Lower lobe of right lung (tissue), 2 donors: ENCODE measurements at places on chromosomes 5 and 9. TPM values are rescaled to one million over a fixed set of nuclear protein-coding genes. Genes with fewer than 3 reads are reported as not detected.

GRCh38 chr9:83019246-83019645 is 43.7 kb downstream of the RASEF start:
- DNase-seq, result no peak

DNA sequence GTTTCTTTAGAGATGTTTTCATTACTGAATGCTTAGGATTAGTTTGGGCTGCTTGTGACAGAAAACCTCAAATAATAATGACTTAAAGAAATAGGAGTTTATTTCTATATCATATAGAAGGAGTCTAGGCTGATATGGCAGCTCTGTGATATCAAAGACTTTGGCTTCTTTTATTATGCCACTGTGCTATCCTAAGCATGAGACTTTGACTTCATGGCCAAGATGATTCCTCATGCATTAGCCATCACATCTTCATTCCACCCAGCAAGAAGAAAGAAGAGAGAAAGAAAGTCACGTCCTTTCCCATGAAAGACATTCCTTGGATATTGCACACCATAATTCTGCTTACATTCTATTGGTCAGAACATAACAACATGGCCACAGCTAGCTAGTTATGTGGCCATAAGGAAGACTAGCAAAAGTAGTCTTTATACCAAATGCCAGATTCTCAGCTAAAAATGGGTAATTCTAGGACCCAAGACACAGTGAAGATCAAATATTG is 76.2 kb downstream of the DAPK1 start:
- DNase-seq, result no peak

GRCh38 chr9:22064957-22065356 is 55.9 kb upstream of the CDKN2B start:
- DNase-seq, result no peak

DNA sequence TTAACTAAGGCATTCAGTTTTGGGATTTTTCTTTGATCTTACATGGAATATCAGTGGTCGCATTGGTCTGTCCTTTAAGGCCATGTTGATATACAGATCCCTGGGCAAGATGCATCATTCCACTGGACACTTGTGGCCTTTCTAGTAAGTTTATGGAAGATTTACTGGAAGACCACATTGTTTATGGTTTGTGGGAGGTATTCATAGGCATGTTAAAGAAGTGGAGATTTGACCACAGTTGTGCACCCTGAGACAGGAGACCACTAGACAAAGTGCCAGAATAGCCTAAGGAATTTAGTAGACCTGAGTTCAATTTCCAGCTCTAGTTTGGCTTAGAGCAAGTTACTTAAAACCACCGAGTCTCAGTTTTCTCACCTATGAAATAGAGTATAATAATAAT is 383.1 kb upstream of the PAPPA start:
- DNase-seq, result no peak

DNA sequence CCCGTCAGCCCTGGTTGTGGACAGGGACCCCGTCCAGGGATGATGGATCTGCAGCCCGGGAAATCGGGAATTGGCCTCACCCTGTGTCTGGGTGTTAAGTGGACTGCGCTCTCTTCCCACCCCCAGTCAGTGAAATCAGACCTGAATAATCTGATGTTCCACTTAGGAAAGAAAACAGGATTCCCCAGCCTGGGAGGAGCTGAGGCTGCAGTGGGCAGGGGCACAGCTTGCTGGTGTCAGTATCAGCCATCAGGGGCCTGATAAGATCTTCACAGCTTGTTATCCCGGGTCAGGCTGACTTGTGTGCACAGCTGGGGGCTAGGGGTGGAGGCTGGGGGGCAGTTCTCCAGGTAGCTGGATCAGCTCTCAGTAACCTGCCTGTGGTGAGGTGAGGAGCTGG is 29.1 kb downstream of the LMX1B start:
- DNase-seq, result no peak

DNA sequence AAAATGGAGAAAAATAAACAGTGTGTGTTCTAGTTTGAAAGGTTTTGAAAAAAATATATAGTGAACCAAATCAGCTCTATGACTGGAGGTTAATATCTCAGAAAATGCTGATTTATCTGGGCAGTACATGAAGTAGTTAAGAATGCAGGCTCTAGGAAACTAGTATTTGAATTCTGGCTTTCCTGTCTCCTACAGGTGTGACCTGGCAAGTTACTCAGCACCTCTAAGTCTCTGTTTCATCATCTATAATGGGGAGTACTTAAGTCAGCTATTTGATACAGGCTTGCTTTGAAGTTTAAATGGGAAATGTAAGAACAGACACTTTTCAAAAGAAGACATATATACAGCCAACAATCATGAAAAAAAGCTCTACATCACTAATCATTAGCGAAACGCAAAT is 5.2 kb downstream of the GRAMD2B start:
- no peak for DNase-seq

GRCh38 chr5:151151793-151152192 is 5.8 kb downstream of the ANXA6 start:
- peak; percentile 71 for DNase-seq

GRCh38 chr5:56501781-56502557 is 268.8 kb upstream of the ANKRD55 start:
- no peak for DNase-seq

DNA sequence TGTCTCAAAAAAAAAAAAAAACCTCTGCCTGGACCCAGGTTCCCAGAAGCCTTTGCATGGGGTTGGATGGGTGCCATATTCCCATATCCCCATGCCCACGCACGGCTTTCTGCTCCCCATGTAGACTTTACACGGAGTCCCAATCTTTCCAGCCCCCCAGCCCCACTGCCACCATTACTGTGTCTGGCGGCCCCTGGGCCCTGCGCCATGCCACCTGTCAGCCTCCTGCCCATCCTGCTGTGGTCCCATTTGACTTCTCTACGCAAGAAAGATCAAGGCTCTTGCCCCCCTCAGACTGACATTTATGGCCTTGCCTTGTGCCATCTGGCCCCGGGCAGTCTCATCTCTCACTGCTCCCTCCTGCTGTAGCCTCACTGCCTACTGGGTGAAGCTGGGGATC is 6.5 kb upstream of the AK1 start:
- no peak for DNase-seq

DNA sequence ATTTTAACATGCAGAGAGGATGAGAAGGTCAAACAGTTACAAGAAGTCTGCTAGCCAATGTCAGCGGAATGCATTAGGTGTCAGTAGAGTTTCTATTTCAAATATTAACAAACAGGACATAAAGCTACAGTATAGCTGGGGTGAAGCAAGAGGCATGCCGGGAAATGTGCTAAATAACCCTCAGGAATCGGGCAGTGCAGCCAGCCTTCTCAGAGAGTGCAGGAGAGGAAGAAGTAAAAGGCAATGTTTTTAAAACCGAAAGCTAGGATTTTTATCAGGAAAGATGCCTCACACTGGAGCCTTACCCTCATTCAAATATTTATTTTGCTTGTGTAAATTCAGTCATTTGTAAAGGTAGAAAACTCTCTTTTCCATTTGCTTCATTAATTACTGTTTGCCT is 59.1 kb upstream of the SH3GL2 start:
- no peak for DNase-seq

DNA sequence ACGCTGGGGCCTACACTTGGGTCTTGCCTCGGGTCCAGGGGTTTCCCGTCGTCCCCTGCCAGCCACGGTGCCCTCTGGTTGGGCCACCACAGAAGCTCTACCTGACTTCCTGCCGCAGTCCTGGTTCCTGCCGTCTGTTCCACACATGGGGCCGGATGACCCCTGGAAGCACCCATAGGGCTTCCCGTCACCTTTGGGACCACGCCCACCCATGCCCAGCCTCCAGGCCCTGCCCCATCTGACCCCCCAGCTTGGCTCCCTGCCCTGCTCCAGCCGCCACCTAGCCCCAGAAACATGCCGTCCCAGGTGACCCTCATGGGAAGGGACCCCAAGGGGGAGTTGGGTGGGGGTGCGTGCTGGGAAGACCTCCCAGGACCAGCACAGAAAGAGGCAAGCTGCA is 13.7 kb downstream of the MRPL36 start:
- peak; percentile 25 for DNase-seq

DNA sequence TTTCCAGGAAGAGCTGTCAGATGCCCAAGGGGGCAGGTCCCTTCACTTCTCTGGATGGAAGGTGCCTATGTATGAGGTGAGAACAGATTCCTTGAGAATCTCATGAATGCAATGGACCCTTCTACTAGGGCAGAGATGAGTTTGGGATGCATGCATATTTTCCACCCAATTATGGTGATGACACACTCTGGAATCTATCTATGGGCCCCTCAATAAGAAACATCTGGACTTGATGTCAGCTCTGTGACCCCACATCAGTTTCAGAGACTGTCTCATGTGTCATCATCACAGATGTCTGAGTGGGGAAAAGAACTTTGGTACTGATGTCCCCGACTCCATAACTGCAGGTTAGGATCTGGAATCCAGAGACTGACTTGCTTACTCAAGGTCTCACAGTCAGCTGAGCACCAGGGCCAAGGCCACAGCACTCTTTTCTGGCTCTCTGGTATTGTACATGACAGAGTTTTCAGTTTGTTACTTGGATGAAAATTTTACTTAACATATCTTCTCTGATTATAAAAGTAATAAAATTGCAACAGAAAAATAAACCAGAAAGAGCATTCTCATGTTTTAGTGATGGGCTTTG is 177.0 kb downstream of the DCP2 start:
- DNase-seq, result no peak

- no peak for DNase-seq
Measured at GRCh38 chr9:122228191-122228567, 578 bp downstream of the LHX6 start.

DNA sequence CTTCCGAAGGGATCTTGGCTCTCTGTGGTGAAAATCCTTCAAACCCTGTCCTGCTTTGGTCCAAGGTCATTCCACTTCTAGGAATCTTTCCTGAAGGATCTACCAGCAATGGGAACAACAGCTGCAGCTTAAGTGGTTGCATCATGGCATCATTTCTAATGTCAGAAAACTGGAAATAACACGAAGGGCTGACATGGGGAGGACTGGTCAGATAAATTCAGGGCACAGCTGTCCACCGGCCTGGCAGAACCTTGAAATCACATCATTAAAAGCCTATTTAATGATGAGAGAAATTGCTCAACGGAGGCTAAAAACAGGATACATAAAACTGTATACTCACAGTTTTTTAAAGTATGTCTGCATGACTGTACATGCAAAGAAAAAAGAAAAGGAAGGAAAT is 28.3 kb downstream of the OLFML2A start:
- DNase-seq, result no peak

GRCh38 chr5:166068547-166069335 is 2222.7 kb upstream of the WWC1 start:
- no peak for DNase-seq

DNA sequence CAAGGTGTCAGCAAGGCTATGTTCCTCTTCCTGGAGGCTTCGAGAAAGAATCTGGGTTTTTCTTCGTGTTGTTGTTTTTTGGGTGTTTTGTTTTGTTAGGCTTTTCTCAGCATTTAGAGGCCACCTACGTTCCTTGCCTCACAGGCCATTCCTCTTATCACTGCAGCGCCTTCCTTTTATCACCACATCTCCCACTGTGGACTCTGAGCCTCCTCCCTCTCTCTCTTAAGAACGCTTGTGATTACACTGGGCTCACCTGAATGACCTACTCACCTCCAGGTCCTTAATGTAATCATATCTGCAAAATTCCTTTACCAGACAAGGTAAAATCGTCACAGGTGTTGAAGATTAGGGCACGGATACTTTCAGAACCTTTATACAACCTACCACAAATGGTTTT is 340.8 kb downstream of the DTWD2 start:
- DNase-seq, result no peak

DNA sequence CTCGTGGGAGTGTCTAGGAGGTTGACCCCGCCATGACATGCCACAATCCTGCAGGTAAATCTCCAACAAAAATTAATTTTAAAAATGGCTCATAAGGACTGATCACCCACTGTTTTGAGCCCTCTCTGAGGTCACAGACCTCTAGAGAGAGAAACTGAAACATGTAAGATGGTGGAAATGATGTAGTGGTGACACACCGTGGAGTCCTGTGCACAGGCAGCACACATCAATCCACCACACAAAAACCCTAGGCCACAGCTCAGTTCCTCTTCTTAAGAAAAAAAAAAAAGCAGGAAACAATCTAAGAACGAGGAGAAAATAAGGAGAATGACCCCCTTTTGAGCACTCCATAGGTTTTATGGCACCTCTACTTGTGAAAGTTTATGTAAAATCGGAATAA is 93.8 kb upstream of the FAM120A start:
- DNase-seq, result no peak

GRCh38 chr5:141714542-141715310 is 32.7 kb upstream of the ARAP3 start:
- DNase-seq, result no peak

POU5F2 gene
- 1.8 TPM for total RNA-seq

ROR2 gene
- total RNA-seq, result 3.8 TPM

KIF4B gene
- not detected for total RNA-seq

ZNF483 gene
- total RNA-seq, result 5.1 TPM

LHX6 gene
- total RNA-seq, result 8.1 TPM

SIT1 gene
- total RNA-seq, result 1.5 TPM

KIAA0825 gene
- total RNA-seq, result 5.5 TPM

AIF1L gene
- total RNA-seq, result 16.0 TPM

C5 gene
- 22.1 TPM for total RNA-seq

TRIM7 gene
- total RNA-seq, result 4.3 TPM

GZMA gene
- 9.6 TPM for total RNA-seq

GKAP1 gene
- 5.8 TPM for total RNA-seq
